Tibial nerve (tissue), 4 donors: ENCODE measurements at places on chromosomes 3 and 15. TPM values are rescaled to one million over a fixed set of nuclear protein-coding genes. Genes with fewer than 3 reads are reported as not detected.

SLTM gene
- total RNA-seq, result 110 TPM

PRSS50 gene
- 0.22 TPM for total RNA-seq

LIPC gene
- total RNA-seq, result 12.3 TPM

ARPP19 gene
- 116 TPM for total RNA-seq

CD80 gene
- total RNA-seq, result not detected

CLRN1 gene
- not detected for total RNA-seq

COPG1 gene
- total RNA-seq, result 102 TPM

MAGI1 gene
- 39.8 TPM for total RNA-seq

CYP1A1 gene
- total RNA-seq, result 0.44 TPM

CEP19 gene
- 3.3 TPM for total RNA-seq

CPA3 gene
- total RNA-seq, result 3.1 TPM

SERPINI1 gene
- 1.5 TPM for total RNA-seq

CASR gene
- 0.39 TPM for total RNA-seq

GJD2 gene
- not detected for total RNA-seq

LDHAL6B gene
- not detected for total RNA-seq

SH2D7 gene
- total RNA-seq, result not detected

SYNPR gene
- total RNA-seq, result not detected

SLC6A1 gene
- total RNA-seq, result 3.9 TPM

OXTR gene
- total RNA-seq, result 2.0 TPM

MEGF11 gene
- 4.7 TPM for total RNA-seq

C3orf20 gene
- total RNA-seq, result not detected

MKRN2OS gene
- not detected for total RNA-seq

C15orf39 gene
- total RNA-seq, result 13.8 TPM

LRRC31 gene
- total RNA-seq, result not detected

LMAN1L gene
- 0.42 TPM for total RNA-seq

U2SURP gene
- total RNA-seq, result 104 TPM

CRYGS gene
- 12.2 TPM for total RNA-seq

UROC1 gene
- not detected for total RNA-seq

TEX55 gene
- total RNA-seq, result not detected

HYAL1 gene
- total RNA-seq, result 23.2 TPM

TRPC1 gene
- 47.7 TPM for total RNA-seq
